ENCODE measurements at places on chromosomes 11 and 22.

GRCh38 chr22:24878969-24879368, 67.5 kb downstream of the LHFPL7 start:
- DNase-seq, result no peak

DNA sequence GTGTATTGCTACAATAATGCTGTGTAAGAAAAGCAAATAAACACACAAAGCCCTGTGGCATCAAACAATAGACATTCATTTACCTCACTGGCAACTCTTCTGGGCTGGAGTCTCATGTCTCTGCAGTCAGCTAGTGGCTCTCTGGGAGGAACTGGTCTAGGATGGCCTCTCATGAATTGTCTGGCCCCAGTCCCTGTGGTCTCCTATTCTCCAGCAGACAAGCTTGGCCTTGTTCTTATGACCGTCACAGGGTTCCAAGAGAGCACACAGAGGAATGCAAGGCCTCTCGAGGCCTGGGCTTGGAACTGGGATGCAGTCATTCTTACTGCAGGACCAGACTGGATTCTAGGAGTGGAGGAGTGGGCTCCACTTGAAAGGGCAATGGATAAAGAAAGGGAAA, 141.2 kb upstream of the NTM start:
- no peak for DNase-seq

- DNase-seq, result peak; percentile 63
These were observed 3.3 kb downstream of the ADORA2A start for GRCh38 chr22:24430431-24431308.

DNA sequence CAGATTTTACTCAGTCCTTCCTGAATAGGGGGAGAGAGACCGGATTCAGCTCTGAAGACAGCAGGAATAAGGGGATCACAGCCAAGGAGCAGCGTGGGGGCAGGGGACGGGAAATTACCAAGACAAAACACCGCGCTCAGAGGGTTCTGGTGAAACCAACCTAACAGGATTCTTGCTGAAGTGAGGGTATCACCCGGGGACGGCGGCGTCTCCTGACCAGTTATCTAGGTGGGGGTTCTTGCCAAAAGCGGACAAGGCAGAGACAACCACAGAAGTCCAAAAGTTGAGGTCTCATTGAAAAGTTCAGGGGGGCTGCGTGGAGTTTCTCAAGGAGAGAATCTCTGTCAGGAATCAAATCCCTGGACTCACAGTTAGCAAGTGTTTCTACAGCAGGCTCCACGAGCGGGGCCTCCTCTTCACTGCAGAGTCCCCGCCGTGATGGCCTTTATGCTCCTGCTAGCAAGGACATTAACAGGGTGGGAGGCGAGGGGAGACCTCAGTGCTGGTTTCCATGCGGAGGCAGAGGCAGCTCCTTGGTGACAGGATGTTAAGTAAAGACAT, 291.0 kb downstream of the BRD1 start:
- no peak for DNase-seq

DNA sequence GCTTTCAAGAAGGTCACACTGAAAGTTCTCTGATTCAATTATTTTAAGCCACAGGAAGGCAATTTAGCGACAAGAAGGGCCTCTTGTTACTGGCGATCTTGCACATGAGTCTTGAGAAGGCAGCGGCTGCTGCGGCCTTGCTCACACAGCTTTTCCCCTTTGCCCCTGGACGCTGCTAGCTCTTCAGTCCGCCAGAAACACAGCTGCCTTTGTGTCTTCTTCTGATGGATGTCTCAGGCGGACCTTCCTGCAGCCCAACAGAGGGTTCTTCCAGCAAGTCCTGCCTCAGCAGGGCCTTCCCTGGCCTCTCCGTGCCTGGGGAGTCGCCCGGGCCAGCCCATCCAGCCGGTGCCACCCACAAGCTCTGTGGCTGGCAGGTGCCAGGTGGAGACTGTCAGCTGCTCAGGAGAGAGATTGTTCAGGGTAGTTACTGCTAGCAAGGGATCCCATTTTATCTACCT, 59.4 kb downstream of the PKNOX2 start:
- no peak for DNase-seq

- no peak for DNase-seq
These were observed 2.4 kb downstream of the CCS start for GRCh38 chr11:66595245-66595904.

GRCh38 chr11:129458756-129459535, 83.3 kb downstream of the BARX2 start:
- no peak for DNase-seq

- no peak for DNase-seq
These were observed 3.6 kb upstream of the ARHGAP32 start for GRCh38 chr11:129195682-129196081.

- DNase-seq, result peak; percentile 72
These were observed 821 bp downstream of the CELF1 start for GRCh38 chr11:47552056-47552565.

- no peak for DNase-seq
These were observed 51.1 kb downstream of the RCN1 start for GRCh38 chr11:32141745-32142546.

GRCh38 chr11:28110821-28111200, 2.6 kb downstream of the METTL15 start:
- no peak for DNase-seq

DNA sequence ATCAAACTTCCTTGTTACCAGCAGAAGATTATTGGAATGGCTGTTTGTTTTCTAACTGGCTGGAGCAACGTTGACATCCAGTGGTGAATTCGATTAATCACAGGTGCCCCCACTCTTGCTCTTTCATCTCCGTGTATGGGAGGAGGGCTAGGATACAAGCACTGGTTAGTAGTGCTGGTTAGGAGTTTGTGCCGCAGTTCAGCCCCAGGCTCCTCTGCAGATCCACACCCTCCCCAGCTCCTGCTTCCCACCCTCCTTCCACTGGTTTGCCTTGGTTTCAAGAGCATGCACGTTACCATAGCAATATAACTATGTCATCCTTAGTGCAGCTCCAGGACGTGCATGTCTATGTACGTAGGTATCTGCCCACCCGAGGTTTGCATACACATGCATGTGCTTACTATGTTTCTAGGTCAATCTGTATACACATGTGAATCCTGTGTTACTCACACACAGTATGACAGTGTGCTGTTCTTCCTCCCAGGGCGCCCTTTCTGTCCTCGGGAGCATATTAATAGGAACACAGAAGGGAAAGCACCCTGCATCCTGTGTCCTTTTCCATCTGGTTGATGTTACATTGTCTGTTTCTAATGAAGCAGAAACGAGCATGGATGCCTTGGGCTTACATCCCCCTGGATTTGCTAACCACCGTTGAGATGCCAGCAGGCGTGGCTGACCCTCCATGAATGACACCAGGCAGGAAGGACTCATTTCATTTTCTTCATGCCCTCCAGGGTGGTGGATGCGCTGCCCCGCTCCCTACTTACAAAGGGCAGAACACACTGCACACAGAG, 539.3 kb downstream of the OPCML start:
- DNase-seq, result no peak

DNA sequence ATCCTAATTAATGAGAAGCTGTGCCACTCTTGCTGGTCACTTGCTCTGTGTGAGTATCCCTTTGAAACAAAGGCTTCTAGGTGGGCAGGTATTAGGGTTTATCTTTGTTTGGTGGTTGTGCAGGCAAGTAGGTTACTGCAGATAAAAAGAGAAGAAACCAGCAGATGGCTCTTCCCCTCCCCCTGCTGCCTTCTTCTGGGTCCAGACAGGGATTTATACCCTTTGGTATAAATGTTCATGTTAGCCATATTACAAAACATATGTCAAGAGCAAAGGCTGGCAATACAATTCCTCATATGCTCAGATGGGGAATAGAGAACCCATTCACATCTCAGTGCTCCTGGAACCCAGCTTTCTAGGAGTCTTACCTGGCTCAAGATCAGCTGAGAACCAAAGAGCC, 109.9 kb downstream of the NAV2 start:
- no peak for DNase-seq

- DNase-seq, result peak; percentile 78
These were observed 14.4 kb downstream of the KCNJ5 start for GRCh38 chr11:128905345-128906184.

GRCh38 chr22:25509374-25509791, 55.1 kb upstream of the GRK3 start:
- DNase-seq, result no peak

GRCh38 chr11:3926458-3927095, 71.1 kb downstream of the STIM1 start:
- DNase-seq, result no peak

DNA sequence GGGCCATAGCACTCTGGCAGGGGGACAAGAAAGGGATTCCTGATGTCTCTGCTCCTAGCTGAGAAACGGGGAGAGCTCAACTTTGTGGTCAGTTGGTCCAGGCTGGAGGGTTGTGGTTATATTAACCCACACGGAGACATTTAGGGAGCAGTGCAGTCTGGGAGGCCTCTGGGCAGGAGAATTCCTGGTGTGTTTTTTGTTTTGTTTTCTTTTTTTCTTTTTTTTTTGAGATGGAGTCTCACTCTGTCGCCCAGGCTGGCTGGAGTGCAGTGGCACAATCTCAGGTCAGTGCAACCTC, 88.0 kb upstream of the SHISAL1 start:
- no peak for DNase-seq

DNA sequence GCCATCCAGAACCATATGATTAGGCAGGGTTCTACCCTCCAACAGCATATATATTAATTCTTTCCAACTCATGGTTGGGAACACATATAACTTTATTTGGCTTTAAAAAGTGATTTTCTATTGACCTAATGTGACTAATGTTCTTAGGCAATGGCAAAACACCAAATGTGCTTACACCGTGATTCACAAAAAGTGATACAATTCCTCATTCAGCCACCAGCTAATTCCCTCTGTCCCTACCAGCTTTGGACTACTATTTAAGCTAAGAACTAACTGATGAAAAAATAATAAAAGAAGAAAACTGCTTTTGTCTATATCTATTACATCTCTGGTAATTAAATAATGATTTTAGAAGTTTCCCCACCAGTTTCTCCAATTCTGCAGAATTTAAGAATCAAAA, 4.7 kb downstream of the CTSC start:
- DNase-seq, result no peak
